ENCODE measurements at places on chromosomes 1 and 21.

DNA sequence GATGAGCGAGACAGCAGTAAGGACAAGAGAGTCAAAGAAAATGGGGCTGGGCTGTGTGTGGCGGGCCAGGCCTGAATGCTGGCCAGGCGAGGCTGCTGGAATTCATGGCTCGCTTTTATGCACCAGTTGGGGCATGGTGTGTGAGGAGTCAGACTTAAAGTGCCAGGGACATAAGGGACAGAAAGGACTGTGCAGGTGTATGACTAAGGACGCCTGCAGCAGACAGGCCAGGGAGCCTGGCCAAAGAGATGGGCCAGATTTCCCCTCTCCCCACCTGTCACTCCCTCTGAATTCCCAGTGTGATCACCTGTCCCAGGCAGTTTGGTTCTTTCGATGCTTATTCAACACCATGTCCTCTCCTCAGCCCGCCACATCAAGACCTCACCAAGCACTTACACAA lies 16.9 kb upstream of the SMIM12 start:
- no peak for DNase-seq

DNA sequence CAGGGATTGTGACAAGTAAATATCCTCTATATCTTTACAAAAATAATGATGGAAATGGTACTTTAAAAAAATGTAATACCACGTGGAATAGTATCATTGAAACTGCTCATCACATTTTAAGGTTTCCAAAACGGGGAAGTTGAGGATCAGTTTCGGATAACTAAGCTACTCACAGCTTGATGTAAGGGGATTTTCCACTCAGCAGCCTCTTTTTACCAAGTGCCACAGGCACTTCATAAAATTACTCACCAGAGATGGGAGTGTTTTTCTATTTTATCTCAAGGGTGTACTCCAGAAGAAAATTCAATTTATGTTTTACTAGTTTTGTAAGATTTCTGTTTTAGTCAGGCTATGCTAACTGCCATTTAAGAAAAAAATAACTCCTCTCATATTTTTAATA lies 91.7 kb downstream of the TPR start:
- no peak for DNase-seq

- no peak for DNase-seq
Measured at GRCh38 chr1:166933633-166934032, 41.7 kb downstream of the ILDR2 start.

- no peak for DNase-seq
Measured at GRCh38 chr1:167270349-167271092, 49.8 kb downstream of the POU2F1 start.

DNA sequence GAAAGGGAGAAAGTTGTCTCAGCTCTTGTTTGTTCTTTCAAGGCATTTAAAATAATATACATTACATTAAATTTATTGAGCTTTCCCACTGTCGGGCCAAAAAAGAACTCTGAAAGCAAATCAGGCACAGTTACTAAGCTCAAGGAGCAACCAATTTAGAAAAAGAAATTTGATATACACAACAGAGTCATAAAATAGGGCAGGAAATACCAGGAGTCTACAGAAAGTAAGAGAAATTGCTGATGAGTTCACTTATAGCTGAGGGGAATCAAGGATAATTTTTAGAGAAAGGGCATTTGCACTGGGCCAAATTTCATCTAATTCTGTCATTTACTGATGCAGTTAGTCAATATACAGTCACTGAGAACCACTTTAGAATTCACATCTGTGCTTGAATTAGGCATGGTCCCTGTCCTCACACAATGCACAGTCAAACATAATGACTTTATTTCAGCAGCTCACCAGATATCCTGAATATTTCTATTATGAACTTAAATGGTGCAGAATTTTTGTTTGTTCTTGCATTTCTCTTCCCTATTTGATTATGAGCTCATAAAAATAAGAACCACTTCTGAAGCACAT lies 249.6 kb upstream of the BEND5 start:
- DNase-seq, result no peak

DNA sequence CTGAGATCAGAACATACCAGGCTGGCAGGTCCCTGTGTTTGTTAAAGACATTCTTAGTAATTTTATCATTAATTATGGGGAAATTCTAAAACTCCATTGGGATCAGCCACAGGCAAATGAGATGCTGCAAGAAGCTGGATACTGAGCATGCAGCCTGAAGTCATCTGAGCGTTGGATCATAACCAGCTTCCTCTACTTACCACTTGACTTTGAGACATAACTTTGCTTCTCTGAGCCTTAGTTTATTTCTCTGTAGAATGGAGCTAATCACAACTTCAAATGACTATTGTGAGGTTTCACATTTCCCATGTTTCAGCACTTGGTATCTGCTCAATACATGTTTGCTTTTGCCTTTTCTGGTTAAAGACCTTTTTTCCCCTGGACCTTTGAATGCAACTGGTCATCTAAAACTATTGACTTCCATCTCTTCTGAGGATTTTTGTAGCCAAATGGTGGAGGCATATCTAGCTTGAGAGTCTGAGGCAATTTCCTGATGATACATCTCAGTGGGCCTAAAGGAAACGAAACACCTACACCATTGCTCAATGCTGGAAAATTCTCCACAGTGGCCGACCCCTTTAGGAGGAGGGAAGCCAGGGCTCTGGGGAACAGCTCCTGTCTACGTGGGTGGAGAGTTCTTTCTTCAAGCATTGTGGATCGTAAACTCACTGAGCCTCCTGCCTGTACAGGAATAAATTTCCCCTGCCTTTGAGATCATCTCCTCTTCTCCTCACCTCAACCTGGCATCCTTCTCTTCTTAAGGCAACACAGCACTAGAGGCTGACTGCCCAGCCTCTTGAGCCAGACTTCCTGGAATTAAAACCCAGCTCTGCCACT lies 109.1 kb upstream of the HOOK1 start:
- no peak for DNase-seq

DNA sequence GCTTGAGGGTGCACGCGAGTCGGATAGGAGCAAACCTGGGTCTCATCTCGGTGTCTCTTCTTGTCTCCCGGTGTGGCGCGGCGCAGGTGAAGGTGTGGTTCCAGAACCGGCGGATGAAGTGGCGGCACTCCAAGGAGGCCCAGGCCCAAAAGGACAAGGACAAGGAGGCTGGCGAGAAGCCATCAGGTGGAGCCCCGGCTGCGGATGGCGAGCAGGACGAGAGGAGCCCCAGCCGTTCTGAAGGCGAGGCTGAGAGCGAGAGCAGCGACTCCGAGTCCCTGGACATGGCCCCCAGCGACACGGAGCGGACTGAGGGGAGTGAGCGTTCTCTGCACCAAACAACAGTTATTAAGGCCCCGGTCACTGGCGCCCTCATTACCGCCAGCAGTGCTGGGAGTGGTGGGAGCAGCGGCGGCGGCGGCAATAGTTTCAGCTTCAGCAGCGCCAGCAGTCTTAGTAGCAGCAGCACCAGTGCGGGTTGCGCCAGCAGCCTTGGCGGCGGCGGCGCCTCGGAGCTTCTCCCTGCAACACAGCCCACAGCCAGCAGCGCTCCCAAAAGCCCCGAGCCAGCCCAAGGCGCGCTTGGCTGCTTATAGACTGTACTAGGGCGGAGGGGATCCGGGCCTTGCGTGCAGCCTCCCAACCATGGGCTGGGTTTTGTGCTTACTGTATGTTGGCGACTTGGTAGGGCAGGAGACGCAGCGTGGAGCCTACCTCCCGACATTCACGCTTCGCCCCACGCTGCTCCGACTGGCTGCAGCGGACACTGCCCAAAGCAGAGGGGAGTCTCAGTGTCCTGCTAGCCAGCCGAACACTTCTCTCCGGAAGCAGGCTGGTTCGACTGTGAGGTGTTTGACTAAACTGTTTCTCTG lies 5.1 kb downstream of the HLX start:
- DNase-seq, result no peak

DNA sequence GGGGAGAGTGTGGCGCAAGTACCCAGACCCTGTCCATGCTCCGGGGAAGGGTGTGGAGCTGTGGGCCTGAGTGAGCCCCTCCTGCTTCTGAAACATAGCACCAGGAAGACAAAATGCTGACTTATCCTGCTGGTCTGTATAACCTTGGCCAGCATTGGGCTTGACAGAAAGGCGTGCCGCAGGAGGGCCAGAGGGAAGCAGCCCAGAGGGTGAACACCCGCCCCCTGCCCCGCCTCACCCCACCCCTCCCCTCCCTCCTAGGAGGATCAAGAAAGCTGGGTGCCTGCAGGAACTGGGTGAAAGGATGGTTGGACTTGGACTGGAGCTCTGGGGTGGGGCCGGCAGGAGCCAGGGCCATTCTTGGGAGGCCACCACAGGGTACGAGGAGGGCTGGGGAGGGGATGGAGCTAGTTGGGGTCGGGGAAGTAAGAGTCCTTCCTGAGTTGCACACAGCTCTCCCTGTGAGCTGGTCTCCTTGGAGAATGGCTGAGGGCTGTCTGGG lies 27.1 kb downstream of the PTPRF start:
- no peak for DNase-seq

DNA sequence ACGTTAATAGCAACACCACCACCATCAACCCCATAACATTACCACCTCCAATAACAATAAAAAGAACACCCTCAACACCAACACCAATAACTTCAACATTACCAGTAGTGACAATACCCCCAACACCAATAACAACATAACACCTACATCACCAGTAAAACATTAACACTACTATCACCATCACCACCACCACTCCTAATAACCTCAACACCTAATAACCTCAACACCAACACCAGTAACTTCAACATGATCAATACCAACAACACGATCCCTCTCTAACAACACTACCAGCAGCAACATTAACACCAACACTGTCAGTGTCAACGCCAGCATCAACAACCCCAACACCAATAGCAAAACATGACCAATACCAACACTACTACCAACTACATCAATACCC lies 57.2 kb downstream of the TAS1R2 start:
- no peak for DNase-seq

DNA sequence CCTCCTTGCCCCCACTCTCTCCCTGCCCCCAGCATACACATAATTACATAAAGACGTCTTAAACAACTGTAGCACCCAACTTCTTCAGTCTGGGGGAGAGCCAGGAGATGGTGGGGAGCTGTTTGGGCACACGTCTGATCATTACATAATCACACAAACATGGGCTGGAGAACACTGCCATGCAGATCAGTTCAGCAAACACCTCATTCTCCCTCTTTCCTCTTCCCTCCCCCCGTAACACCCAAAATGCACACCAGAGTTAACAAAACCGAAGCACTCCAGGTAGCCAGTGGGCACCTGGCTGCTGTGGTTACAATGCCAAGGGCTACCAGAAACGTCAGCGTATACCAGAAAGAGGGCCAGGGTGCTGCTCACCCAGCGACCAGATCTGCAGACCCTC lies 1.6 kb downstream of the HIVEP3 start:
- DNase-seq, result no peak

GRCh38 chr21:28781602-28782276 lies 210.9 kb downstream of the LTN1 start:
- peak; percentile 8 for DNase-seq

- no peak for DNase-seq
Measured at GRCh38 chr1:181972256-181972655, 89.3 kb downstream of the ZNF648 start.

DNA sequence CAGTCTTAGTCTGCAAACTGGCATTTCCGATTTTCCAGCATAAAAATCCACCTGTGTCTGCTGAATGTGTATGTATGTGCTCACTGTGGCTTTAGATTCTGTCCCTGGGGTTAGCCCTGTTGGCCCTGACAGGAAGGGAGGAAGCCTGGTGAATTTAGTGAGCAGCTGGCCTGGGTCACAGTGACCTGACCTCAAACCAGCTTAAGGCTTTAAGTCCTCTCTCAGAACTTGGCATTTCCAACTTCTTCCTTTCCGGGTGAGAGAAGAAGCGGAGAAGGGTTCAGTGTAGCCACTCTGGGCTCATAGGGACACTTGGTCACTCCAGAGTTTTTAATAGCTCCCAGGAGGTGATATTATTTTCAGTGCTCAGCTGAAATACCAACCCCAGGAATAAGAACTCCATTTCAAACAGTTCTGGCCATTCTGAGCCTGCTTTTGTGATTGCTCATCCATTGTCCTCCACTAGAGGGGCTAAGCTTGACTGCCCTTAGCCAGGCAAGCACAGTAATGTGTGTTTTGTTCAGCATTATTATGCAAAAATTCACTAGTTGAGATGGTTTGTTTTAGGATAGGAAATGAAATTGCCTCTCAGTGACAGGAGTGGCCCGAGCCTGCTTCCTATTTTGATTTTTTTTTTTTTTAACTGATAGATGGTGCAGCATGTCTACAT lies 2.5 kb upstream of the OLFML3 start:
- DNase-seq, result no peak

- no peak for DNase-seq
Measured at GRCh38 chr1:179217943-179218507, 11.5 kb downstream of the ABL2 start.

GRCh38 chr21:32569261-32570230 lies 15.8 kb downstream of the TCP10L start:
- DNase-seq, result peak; percentile 87

DNA sequence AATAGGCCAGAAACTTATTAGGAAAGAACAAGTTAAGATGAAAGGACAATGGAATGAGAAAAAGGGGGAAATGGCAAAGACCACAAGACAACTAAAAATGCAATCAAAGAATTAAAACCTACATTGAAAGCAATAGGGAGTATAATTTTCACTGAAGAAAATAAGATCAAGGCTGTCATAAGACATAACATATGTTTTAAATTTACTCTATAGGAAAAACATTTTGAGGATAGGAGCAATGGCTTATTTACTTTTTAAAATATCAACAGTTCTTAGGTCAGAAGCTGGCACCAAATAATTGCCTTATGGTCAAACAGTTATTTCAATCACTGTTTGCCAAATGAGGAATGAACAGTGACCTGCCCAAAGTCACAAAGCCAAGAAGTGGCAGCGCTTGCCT lies 171.2 kb upstream of the HOOK1 start:
- DNase-seq, result no peak

DNA sequence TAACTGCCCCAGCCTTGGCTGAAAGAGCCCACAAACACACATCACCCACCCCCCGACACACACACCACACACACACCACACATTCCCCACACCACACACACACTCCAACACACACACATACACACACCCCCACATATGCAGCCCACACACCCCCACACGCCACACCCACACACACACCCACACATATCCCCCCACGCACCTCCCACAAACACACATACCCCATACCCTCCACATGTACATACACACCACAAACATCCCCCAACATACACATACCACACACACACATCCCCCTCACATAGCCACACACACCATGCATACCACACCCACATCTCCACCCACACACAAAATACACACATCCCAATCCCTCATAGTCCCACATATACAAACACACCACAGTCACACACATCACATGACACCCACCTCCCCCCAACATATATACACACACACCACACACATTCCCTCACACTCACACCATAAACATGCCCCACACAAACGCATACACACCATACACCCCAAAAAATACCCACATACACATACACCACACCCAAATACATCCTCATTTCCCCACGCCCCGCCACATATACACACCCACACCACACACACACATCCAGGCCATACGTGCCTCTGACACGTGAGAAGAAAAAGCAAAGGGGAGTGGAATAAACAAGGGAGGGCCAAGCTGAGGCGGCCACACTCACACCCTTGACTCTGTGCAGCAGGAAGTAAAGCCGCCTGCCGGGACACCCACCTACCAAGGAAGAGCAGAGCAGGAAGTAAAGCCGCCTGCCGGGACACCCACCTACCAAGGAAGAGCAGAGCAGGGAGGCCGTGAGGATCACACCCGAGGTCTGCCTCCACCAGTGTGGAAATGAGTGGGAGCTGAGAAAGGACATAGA lies 53.7 kb downstream of the HSF2BP start:
- no peak for DNase-seq
